ENCODE measurements at places on chromosomes 1 and 21.

DNA sequence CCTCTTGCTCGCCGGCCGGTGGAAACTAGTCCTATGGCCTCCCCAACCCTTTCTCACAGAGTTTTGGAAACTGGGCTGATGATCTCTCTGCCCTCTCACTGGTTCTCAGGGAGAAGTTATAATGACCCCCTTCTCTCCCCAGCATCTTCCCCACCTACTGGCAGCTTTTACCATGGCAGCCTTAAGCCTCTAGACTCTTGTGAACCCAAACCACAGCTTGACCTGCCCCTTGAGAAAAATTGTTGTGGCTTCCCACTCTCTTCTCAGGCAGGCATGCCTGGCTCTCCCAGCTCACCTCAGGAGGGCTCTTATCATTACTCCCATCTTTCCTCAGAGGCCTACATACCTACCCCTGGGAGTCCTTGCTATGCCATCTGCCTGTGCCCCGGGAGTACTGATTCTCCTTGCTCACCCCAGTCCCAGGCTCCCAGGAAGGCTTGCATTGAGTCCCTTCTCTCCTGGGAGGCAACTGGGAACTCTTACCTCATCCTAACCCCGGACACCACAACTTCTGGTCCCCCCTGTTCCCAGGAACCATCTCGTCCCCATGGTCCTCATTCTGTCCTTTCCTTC lies 1.6 kb downstream of the NSUN4 start:
- no peak for DNase-seq

- no peak for DNase-seq
These were observed 79.8 kb downstream of the PCBP3 start for GRCh38 chr21:45723049-45723958.

- no peak for DNase-seq
These were observed 4.8 kb downstream of the ARHGEF16 start for GRCh38 chr1:3459051-3459908.

DNA sequence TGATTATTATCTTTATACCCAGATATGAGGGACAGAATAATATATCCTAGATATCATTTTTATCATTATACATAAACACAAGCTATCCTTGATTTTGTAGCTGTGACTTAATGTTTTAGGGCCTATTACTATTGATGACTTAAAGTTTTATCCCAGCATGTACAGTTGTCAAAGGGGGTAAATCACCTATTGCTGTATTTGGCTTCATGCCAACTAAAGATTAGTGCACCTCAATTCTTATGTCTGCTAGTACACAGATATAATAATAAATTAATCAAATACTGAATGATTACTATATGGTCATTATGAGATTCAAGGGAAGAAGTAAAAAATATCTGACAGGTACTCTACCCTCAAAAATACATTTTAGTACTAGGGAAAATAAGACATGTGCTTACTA lies 84.0 kb downstream of the SYT14 start:
- no peak for DNase-seq

DNA sequence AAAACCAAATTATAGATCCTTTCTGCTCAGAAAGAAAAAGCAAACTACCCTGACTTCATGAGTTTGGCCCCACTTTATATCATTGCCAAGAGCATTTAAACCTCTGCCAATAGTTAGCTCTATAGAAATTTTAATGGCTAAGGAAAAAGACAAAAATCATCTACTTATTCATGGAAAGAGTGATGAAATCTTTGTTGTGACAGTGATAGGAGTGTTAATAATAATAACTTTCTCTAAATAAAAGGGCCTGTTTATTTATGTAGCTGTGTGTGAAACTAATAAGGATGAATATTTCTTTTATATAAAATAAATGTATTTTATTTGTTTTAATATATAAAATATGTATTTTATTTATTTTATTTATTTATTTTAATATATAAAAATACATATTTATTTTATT lies 6.4 kb downstream of the CHODL start:
- DNase-seq = no peak

- DNase-seq = no peak
These were observed 19.1 kb upstream of the IKBKE start for GRCh38 chr1:206451134-206451686.

- DNase-seq = no peak
These were observed 4.5 kb downstream of the FOXE3 start for GRCh38 chr1:47420547-47420946.

DNA sequence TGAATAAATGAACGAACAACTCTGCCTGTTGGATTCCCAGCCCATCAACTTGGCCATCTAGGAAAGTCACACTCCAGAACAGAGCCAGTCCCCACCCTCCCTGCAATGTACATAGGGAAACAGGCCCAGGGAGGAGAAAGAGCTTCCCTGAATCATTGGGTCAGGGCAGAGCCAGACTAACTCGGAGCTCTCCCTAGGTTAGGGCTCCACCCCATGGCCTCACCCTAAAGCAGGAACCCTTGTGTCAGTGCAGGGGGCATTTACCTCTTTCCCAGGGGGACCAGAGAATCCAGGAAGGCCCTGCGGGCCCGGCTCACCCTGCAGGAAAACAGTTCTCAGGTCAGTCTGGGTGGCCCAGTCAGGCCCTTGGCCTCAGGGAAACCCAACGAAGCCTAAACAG lies 11.6 kb downstream of the COL9A2 start:
- DNase-seq = peak; percentile 19

GRCh38 chr1:213984387-213985208 lies 3.2 kb upstream of the PROX1 start:
- peak; percentile 86 for DNase-seq

DNA sequence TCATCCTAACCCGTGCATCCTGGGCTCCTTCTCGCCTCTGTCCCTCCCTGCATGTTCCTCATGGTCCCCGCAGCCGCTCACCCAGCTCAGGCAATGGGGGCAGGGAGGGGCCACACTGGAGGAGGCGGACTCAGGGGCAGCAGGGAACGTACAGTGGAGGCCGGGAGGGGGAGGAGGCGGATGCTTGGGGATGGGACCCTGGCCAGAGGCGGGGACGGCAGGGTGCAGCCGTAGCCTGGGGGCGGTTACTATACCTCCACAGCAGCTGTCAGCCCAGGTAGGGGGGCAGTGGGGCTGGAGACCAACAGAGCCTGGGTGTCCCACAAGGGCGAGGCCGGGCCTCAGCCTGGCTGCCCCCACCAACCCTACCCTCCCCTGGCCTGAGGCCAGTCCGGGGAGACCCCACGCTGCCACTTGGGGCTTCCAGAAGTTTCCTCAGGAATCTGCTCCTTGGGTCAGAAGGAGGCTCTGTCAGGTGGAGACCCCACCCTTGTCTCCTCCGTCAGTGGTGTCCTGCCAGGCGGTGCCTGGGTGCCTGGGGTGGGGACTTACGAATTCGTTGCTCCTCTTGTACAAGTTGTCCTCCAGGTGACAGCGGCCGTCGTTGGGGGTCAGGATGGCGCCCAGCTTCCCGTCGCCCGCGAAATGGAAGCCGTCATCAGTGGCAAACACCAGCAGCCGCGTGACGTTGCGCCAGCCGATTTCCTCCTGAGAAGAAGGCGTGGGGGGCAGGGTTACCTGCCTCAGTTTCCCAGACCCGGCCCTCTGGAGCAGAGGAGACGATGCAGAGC lies 20.7 kb downstream of the ITGB2 start:
- DNase-seq = no peak

- no peak for DNase-seq
These were observed 205.3 kb downstream of the FGGY start for GRCh38 chr1:59502009-59502691.

DNA sequence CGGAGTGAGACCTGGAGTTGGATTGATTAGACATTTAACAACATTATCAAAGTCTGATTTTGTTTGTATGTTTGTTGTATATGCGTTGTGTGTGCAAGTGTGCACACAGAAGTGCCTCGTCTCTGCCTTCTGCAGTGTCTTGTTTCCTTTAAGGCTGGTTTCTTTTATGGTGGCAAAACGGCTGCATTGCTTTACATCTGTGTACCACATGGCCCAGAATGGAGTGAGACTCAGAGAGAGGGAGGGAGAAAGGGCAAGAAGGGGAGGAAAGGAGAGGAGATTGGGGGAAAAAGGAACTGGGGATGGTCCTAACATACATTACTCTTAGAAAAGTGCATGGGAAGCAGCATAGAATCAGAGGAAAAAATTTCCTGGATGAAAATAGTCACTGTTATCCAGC lies 99.7 kb upstream of the WLS start:
- no peak for DNase-seq

DNA sequence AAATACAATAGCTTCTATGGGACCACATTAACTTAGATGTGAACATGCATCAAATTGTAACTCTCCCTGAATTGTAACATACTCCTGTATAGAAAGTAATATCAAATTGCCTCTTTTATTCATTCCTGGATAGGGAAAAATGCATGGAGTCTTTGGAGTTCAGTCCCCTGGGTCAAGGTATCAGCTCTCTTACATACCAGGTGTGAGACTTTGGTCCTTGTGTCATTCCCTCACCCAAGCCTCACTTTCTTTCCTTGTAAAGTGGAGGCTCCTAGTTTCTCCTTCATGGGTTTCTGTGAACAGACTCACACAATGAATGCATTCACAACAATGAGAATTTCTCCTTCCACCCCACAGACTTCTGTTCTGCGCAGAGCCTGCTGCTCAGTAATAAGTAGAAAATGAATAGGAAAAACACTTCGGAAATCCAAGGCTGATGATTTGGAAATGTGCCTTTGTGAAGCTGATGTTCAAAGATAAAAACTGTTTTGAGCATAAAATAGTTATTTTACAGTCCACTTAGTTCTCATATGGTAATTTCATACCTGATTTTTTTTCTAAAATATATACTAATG lies 185.3 kb downstream of the AK5 start:
- no peak for DNase-seq

Measured in NCI-H2171 treated with DMSO at 0.1 percent for 48 hours (cell line).